Posterior vena cava (tissue), 2 donors: ENCODE measurements at places on chromosomes 4 and X. TPM values are rescaled to one million over a fixed set of nuclear protein-coding genes. Genes with fewer than 3 reads are reported as not detected.

Gene TGIF2LX
- total RNA-seq, result not detected

Gene ARSD
- total RNA-seq, result 15.7 TPM

- no peak for DNase-seq
These were observed 8.5 kb downstream of the POU3F4 start for GRCh38 chrX:83516597-83516996.

Gene RHOH
- total RNA-seq, result 3.2 TPM

Gene H2BW1
- not detected for total RNA-seq

DNA sequence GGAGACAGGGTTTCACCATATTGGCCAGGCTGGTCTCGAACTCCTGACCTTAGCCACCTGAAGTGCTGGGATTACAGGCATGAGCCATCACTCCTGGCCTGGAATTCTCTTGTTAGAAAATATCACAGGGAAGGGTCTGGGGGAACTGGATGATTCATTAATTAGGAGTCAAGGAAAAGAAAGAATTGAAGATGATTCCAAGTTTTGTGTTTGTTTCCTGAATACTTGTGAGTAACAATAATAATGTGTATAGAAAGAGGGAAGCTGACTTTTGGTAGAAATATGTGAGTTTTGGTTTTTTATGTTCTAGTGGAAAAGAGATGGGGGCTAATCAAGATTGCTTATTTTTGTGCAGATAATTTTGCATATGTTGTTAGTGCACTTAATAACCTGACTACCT is 77.3 kb upstream of the CLNK start:
- DNase-seq, result no peak
